ENCODE measurements at places on chromosomes 12 and 14.

GRCh38 chr14:73238424-73238852 lies 1.1 kb downstream of the PAPLN start:
- DNase-seq, result no peak

GRCh38 chr12:52929538-52929937 lies 19.4 kb upstream of the KRT18 start:
- DNase-seq, result no peak

DNA sequence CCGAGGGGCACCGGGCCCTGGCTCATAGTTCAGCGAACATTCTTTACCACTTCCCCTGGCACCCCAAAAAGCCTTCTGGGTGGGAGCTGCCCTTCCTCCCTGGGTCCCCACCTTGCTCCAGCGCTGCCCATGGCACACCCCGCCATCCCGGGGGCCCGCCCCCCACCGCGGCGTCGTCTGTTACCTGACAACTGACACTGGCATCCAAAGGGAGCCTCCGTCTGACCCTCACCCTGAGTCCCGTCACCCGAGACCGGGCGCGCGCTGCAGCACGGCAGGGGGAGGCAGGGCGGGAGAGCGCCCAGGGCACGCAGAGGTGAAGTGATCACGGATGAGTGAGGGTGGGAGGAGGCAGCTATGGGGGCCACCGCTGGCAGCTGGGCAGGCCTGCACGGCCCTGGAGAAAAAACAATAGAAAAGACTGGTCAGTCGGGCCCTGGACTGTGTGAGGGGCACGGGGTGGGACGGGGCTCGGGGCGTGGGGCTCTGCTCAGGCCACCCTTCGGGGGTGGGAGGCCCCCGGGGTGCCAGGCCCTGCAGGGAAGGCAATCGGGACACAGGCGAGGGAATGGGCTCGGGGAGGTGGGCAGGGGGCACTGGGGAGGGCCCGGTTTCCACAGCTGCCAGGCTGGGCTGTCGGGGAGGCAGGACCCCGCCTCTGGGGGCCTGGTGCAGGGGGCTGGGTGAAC lies 40.7 kb downstream of the BCL11B start:
- no peak for DNase-seq

- no peak for DNase-seq
Observed at GRCh38 chr12:114381177-114381576, 24.8 kb downstream of the TBX5 start.

GRCh38 chr12:9365296-9365695 lies 157.1 kb upstream of the PZP start:
- no peak for DNase-seq

DNA sequence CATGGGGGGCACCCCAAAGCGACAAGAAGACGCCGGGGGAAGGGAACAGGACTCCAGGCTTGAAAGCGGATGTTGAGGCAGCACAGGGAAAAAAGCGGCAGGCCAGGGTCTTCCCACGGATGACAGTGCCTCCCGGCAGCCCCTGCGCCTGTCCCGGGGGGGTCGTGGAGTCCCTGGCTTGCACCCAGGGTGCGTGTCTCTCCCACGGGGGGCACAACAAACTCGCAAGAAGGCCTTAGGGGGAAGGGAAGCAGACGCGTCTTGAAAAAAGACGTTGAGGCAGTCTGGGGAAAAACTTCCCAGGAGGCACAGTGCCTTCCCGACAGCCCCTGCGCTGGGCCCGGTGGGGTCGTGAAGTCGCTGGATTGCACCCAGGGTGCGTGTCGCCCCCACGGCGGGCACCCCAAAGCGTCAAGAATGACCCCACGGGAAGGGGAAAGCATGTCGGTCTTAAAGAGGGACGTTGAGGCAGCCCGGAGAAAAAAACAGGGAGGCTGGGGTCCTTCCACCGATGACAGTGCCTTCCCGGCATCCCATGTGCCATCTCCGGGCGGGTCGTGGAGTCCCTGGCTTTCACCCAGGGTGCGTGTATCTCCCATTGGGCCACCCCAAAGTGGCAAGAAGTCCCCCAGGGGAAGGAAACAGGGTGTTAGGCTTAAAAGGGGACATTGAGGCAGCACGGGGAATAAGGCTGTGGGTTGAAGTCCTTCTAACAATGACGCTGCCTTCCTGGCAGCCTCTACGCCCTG lies 159.9 kb upstream of the ALG10B start:
- DNase-seq, result no peak

GRCh38 chr12:10771132-10771733 lies 31.2 kb downstream of the TAS2R7 start:
- DNase-seq, result no peak

DNA sequence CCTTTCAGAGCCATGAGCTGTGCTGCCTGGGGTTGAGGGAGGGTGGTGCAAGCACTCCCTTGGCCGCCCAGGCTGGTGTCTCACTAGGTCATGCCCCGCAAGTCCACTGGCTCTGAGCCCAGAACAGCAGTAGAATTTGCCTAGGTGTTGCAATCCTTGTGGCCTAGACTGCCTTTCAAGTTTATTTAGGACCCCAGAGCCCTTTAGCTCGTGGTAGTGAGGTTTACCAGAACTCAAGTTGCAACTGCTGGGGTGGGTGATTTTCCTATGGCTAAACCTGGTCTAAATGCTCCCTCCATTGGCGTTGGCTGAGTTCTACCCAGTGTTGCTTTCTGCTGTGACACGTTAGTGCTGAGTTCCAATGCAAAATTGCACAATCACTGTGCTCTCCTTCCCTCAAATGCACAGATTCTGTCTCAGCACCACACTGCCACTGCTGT lies 287.2 kb downstream of the BCAT1 start:
- no peak for DNase-seq

GRCh38 chr12:52175371-52176350 lies 16.2 kb downstream of the KRT80 start:
- no peak for DNase-seq

GRCh38 chr14:36582874-36583241 lies 444 bp upstream of the NKX2-8 start:
- DNase-seq, result no peak

GRCh38 chr12:7892186-7892980 lies 19.7 kb upstream of the SLC2A14 start:
- no peak for DNase-seq

DNA sequence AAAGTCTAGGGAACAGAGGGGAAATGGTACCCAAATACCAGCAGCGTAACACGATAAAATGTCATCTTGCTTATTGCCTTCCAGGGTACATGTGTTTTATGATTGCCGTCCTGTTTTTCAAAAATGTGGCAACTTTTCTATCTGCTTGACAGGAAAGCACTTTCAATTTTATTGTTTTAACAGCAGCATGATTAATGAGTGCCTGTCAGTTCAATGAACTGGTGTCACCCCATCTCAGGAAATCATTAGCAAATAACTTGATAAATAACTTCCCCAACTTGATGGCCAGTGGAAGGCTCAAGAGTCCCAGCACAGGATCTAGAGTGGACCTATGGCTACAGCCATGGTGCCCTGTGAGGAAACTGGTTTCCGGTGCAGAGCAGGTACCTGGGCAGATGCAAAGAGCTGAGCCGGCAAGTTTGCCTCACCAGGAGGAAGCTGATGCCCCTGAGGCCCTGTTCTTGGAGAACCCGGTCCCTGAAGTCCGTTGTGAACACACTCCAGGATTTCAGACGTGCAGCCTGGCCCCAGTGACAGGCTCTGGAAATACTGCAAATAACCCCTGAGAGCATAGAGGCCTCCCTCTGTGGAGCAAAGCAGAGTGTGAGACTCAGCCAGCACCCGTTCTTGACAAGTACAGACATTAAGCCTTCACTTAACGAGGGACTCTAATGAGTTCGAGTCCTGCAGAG lies 173.5 kb upstream of the SFSWAP start:
- DNase-seq, result no peak

DNA sequence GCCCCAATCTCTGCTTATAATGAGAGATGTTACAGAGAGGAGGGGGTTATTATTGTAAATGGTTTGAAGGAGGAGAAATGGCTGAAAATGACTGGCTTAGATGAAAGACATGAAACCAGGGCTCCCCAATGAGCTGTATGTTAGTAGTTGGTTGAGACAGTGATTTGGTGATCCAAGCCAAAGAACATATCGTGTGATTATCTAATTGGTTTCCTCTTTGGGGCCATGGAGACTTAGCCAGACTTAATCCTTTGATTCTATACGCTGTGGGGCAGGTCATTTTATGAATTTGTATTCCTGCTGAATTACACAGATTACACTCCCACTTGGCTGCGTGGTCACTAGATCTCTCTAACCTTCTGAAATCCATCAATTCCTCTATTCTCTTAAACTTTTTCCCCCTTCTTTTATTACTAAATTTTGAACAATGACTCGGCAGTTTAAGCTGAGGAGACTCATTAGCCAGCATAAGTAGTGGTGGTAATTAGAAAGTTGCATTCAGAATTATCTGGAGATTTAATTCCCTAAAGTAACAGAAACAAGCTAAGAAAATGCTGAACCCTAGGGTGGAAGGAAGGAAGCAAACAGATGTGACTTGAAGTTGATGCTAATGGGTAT lies 5.3 kb downstream of the TTC8 start:
- DNase-seq, result no peak

DNA sequence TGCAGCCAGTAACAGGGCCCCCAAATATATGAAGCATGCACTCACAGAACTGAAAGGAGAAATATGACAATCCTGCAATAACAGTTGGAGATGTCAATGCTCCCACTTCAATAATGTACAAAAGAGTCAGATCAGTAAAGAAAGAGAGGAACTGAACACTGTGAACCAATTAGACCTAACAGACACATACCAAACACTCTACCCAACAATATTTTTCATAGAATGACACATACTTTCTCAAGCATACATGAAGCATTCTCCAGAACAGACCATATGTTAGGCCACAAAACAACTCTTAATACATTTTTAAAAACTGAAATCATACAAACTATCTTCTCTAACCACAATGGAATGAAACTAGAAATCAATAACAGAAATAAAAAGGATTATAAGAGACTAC lies 80.2 kb downstream of the ELK3 start:
- no peak for DNase-seq

DNA sequence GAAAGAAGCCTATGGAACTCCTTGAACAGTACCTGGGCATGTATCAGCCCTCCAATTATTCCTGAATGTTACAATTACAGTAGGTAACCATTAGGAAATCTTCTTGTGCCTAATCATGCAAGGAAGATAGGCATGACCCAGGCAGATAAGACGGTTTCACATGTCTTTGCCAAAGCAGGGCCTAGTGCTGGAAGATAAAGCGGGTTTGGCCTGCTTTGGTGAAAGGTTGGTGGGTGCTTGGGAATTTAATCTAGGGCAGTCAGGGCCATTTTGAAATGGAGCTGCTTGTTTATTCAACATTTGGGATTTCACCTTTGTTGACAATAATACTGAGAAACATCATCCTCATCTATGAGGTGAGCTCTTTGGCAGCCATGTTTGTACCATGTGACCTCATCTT lies 12.5 kb upstream of the SRSF5 start:
- DNase-seq, result peak; percentile 15

- no peak for DNase-seq
Observed at GRCh38 chr12:22653075-22653474, 28.1 kb downstream of the ETNK1 start.

- no peak for DNase-seq
Observed at GRCh38 chr12:68111995-68112394, 47.5 kb downstream of the IFNG start.

- no peak for DNase-seq
Observed at GRCh38 chr14:65371784-65372183, 40.7 kb upstream of the FUT8 start.

DNA sequence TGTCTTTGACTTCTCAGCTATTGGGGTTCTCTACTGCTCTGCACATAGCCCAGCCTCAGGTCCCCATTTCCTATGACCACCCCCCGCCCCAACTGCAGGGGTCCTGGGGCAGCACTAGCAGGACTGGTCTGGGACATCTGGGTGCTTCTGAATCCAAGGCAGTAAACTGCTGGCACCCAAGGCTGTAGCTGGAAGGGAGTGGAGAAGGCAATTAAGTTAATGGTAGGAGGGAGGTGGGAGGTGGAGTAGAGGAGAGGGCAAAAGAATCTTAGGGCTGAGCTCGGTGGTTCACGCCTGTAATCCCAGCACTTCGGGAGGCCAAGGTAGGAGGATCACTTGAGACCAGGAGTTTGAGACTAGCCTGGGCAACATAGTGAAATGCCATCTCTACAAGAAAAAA lies 11.5 kb downstream of the PLEK2 start:
- no peak for DNase-seq

DNA sequence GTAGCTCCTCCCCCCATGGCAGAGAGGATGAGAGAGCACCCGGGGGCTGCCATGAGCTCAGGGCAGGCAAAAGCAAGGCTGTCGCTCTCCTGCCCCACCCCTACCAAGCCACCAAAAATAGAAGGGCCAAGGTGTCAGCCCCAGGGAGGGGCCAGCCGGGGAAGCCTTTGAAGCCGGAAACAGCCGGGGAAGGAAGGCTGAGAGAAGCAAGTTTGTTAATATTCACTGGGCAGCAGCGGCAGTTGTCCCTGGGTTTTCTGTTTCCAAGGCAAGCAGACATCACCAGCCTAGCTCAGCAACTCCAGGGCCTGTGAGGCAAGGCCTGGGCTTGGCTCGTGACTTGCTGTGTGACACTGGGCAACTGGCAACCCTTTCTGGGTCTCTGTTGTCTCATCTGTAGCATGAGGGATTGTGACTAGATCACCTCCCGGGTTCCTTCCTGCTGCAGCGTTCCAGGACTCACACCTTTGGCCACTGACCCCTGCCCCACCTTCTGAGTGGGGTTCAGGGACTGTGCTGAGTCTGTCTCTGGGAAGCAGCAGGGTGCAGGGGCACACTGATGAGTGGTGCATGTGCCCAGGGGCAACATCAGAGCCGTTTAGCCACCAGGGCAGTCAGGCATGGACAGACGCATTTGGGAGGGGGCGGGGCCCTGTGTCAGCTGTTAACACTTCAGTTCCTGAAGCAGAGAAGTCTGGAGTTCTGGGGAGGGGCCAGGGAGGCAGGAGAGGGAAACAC lies 24.3 kb downstream of the SYNDIG1L start:
- DNase-seq, result peak; percentile 90

DNA sequence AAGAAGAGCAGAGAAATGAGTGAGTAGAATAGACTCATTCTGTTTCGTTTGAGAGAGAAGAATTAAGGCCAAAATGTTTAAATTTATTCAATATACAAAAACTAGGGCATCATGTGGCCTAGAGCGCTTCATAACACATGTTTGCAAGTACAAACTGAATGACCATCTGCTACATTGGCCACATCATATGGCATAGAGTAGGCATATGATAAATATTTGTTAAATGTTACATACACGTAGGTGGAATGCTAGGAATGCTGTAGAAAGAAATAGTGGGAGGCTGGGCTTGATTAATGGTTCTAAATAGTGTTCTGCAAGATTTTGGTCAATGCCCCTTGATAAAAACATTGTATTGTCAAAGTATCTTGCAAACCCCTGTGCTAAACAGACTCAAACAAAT lies 10.8 kb downstream of the MGP start:
- no peak for DNase-seq

GRCh38 chr12:72098622-72099021 lies 160.0 kb downstream of the TPH2 start:
- DNase-seq, result no peak

- DNase-seq, result no peak
Observed at GRCh38 chr14:61705017-61705416, 9.7 kb downstream of the HIF1A start.

All from activated CD8-positive, alpha-beta memory T cell treated with anti-CD3 and anti-CD28 coated beads, Interleukin-2, amount 10 ng/mL, durations not matched to agents 7 days and 5 days (primary cell).